ENCODE measurements at places on chromosomes 13 and 19.

GRCh38 chr19:14063105-14063504 is 1.2 kb upstream of the PALM3 start:
- no peak for DNase-seq

- DNase-seq, result no peak
Observed at GRCh38 chr13:98847780-98848179, 95.3 kb upstream of the SLC15A1 start.

DNA sequence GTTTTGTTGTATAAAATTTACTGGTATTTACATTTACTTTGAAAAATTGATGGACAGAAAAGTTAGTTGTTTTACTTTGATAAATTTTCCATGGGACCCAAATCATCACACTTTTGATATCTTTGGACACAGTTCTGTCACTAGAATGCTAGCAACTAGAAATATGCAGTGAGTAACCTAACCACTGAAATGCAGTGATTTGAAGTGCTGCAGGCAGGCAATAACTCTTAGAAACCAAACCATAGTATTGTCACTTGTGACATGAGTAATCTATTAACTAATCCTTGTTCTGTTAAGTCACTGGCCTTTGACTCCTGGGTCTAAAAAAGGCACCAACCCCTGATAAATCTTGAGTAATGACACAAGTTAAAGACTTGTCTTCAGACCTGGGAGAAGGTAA is 620.0 kb upstream of the ATXN8OS start:
- no peak for DNase-seq

GRCh38 chr19:21269813-21270212 is 59.4 kb downstream of the ZNF708 start:
- no peak for DNase-seq

DNA sequence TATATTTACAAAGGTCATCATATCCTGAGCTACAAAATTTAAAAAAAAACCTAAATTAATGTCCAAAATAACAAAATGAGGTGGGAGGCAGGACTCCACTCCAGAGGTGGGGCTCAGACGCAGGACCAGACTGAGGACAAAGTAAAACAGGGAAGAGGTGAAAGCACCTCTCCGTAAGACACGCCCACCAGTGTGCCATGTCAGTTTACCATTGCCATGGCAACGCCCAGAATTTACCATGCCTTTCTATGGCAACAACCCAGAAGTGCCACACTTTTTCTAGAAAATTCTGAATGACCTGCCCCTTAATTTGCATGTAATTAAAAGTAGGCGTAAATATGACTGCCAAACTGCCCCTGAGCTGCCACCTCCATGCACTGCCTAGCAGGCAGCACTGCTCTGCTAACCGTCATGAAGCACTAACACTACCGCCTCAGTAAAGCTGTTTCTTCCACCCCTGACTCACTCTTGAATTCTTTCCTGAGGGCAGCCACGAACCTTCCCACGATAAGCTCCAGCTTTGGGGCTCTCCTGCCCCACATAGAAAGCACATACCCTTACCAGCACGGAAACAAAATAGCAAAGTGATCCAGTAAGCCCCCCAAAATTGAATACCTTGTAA is 22.3 kb upstream of the PDCD5 start:
- DNase-seq, result no peak

- DNase-seq, result no peak
Observed at GRCh38 chr13:93865235-93865634, 614.2 kb downstream of the DCT start.

DNA sequence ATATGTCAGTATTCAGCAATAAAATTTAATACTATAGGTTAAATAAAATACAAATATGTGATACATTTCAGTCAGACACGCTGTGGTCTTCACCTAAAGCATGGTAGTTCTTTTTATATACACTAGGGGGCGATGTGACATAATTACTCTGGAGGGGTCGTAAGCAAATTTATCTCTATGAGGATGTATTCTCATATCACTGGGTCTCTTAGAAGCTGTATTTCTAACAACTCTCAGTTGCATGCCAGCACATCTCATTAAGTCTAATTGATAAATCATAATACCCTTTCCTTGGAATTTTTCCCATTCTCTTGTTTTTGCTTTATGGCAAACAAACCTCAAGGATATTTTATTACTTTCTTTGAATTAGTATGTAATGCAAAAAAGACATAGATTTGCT is 3.9 kb upstream of the PCDH17 start:
- DNase-seq, result no peak

DNA sequence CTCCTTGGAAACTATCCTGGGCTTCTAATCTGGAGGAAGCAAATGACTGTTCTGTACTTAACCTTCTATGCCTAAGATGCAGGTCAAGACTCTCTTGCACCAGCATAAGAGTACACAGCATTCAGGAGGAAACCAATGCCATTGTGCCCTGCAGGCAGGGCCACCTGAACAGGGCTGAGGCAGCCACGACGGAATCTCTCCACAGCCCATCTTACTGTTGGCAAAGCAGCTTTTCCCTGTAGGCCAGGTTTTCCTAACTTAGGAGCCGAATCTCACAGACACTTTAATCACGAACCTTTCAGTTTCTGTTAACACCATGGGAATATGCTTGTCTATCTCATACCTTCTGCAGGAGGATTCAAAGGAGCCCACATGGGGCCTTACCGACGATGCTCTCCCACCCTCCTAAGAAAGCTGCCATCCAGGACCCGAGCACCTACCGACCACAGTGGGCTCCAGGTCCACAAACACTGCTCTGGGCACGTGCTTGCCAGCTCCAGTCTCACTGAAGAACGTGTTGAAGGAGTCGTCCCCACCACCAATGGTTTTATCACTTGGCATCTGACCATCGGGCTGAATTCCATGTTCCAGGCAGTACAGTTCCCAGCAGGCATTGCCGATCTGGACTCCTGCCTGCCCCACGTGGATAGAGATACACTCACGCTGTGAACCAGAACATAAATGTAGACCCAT is 2.6 kb downstream of the TUBA3C start:
- no peak for DNase-seq

DNA sequence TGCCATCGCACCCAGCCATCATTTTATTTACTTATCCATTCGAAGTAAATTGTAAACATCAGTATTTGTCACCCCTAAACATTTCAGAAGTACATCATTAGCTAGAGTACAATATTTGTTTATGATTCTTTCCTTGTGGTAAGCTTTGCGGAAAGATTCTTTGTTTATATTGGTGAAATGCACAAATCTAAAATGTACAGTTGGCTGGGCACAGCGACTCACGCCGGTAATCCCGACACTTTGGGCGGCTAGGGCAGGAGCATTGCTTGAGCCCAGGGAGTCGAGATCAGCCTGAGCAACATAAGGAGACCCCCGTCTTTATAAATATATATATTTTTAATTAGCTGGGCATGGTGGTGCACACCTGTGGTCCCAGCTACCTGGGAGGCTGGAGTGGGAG is 10.1 kb downstream of the LGALS7B start:
- no peak for DNase-seq

DNA sequence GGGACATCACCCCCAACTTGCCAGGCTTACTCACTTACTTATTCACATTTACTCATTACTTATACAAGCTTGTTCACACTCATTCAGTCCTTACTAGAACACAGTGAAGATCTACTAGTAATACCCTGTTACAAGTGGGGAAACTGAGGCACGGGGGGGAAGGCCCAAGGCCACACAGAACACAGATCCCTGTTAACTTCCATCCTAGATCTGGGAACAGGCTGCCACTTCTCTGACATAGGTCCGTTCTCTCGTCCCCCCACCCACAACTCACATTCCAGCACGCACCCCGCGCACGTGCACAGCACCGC is 1.5 kb upstream of the NRTN start:
- no peak for DNase-seq

DNA sequence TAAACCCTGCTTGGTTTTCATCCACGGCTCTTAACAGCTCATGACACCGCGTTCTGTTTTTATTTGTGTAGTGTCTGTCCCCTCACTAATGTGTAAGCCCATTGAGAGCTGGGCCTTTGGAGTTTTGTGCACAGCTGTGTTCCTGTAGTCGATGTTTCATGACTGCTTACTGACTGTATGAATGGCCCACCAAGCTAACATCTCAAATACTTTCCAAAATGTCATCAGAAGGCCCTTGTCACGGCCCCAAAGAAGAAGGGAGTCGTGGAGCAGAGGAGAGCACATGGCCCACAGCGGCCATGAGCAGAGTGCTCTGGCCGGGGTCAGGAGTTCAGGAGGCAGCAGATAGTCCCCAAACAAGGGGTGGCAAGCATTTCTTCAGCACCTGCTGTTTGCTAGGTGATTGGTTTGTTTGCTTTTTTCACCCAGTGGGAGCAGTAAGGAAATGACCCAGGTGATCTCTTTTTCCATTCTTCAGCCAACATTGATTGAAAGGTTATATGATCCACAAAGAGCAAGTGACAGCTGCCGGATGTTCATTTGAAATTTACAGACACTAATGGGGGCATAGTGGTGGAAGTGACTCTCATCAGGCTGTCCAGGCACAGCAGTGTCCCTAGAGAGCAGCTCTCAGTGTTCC is 315.2 kb downstream of the ATP8A2 start:
- DNase-seq, result no peak

DNA sequence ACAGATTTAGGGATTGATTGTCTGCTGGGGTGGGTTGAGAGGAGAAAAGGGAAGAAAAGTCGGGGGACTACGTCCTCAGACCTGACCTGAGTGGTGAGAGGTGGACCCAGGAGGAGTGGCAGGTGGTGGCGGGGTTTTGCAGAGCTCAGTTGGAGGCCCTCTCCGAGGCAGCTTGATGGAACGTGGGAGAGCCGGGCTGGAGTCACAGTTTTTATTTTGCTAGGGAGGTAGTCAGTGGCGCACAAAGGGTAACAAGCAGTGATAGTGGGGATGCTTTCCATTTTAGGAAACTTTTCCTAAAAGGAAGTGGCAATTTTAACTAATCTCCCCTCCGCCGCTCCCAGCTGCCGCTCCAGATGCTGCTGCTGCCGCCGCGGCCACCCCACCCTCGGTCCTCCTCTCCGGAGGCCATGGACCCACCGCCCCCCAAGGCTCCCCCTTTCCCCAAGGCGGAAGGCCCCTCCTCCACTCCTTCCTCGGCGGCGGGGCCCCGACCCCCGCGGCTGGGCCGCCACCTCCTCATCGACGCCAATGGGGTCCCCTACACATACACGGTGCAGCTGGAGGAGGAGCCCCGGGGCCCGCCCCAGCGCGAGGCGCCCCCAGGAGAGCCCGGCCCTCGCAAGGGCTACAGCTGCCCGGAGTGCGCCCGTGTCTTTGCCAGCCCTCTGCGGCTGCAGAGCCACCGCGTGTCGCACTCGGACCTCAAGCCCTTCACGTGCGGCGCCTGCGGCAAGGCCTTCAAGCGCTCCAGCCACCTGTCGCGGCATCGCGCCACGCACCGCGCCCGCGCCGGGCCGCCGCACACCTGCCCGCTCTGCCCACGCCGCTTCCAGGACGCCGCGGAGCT is 1.1 kb upstream of the ZNF581 start:
- peak; percentile 46 for DNase-seq

- no peak for DNase-seq
Observed at GRCh38 chr13:102903659-102904407, 58.0 kb downstream of the ERCC5 start.

DNA sequence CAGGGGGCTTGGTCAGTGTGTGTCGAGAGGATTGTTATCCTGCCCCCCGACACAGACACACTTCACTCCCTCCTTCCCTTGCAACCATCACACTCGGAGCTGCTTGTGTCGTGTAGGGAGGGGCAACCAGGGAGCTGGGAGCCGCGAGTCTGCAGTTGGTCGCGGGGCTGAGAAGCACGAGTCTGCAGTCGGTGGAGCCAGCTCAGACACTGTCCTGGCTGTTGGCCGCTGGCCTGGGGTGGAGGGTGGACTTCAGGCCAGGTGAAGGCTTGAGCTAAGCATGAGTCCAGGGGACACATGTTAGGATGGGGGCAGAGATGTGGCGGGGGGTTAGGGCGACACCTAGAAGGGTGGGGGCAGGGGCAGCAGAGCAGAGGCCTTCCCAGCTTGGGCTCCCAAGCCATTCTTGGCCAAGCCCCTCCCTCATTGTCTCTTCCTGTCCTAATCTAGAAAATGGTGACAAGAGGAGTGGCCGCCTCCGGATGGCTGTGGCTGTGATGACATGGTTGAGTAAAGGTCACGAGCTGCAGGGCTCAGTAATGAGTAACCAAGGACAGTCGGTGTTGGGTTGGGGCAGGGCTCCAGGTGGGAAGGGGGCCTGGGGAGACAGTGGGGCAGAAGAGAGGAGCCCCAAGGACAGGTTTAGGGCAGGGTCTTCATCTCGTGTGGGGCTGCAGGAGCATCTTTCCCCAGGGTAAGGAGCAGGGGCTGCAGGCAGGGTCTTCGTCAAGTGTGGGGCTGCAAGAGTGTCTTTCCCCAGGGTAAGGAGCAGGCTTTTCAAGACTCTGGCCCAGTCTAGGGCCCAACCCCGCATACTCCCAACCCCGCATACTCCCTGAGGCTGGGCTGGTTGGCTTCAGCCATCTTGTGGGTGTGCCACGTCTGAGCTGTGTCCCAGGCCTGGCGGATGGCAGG is 8.6 kb downstream of the PPP5C start:
- DNase-seq, result no peak

DNA sequence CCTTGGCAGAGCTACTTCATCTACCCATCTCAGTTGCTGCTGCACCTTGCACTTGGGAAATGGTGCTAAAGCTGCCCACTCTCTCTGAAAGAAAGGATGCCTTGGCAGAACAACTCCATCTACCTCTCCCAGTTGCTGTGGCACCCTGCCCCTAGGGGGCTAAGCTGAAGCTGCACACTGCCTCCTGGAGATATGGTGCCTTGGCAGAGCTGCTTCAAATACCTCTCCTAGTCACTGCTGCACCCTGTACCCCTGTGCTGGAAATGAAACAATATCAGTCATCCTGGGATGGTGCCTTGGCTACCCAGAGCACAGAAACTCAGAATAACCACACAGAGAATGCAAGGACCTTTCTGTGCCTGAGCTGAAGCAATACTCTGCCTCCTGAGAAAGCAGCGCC is 615.8 kb downstream of the DIAPH3 start:
- no peak for DNase-seq

GRCh38 chr13:30851697-30852096 is 54.4 kb upstream of the MEDAG start:
- no peak for DNase-seq

GRCh38 chr19:788983-789700 is 8.1 kb upstream of the PTBP1 start:
- DNase-seq, result no peak

- no peak for DNase-seq
Observed at GRCh38 chr19:4682417-4683200, 12.5 kb upstream of the MYDGF start.

DNA sequence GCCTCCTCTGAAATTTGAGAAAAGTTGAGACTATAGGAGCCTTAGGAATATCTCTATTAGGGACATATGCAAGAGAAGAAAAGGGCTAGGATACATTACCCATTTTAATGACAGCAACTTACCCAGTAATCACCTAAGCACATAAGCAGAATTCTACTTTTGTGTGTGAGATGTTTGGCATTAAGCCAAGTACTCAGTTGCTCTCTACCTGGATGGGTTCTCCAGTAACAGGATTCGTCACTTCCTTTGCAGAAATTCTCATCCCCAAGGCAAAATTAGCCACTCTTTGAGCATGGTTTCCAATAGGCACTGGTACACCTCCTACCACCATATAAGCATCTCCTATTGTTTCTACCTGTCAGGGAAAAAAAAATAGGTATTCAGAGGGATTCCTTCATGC is 95.1 kb downstream of the C13orf42 start:
- DNase-seq, result no peak

Measured in naive B cell (primary cell).